NCI-H345 (cell line): ENCODE measurements at places on chromosomes 7 and 10.
A peak's percentile ranks its signal among the peaks of the same experiment; 100 is the strongest.

DNA sequence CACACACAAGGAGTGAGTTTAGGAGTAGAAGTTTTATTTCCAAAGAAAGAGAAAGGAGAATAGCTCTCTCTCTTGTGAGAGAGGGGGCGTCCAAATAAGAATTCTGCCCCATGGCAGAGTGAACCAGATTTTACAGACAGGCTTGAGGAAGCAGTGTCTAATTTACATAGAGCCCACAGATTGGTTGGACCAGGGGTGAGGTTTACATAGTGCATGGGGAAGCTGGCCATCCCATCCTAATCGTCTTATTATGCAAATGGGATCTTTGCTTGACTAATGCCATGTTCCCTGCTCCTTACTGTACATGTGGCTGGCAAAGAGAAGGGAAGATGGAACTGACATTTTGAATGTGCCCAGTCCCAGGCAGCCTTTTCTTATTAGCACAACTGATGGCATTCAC, 60.0 kb upstream of the ACSM6 start:
- no peak for DNase-seq

DNA sequence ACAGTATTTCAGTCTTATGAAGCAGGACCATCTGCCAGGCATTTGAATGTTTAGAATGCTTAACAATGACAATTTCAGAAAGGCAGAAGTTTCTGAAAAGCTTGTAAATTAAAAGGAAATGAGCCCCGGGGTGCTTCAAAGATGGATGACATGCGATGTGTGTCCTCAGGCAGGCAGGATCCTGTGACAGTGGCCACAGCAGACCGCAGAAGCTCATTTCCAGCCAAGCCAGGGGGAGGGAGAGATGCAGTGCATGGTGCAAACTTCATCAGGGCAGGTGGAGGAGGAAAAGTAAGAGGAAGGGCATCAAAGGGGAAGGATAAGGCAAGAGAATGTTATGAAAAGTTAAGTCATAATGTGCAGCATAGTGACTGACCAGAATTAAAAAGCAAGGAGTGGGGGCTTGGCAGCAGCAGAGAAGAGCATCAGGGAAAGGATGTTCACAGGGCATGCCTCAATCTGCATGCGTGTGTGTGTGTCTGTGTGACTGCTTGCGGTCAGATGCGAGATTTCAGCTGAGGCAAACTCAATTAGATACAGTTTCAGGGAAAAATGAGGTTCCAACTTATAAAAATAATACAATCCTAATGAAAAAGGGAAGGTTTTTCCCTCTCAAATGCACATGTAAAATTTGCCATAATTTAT, 173.7 kb downstream of the COBL start:
- DNase-seq, result no peak

DNA sequence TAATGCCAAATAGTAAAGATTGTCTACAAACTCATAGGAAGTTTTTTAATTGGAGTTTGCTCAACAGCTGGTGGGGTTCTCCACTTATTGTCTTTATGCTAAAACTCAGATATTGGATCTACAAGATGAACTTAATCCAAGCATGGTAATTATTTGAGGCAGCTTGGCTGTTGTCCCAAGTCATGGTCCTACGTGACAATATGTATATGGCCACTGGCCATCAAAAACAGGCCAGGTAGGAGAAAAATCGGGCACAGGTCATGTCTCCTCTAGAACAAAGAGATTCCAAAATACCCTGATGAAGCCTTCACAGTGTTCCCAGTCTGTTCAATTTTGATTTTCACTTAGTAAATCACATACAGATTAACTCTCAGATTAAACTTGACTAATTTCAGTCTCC, 606.4 kb downstream of the TNS3 start:
- no peak for DNase-seq

DNA sequence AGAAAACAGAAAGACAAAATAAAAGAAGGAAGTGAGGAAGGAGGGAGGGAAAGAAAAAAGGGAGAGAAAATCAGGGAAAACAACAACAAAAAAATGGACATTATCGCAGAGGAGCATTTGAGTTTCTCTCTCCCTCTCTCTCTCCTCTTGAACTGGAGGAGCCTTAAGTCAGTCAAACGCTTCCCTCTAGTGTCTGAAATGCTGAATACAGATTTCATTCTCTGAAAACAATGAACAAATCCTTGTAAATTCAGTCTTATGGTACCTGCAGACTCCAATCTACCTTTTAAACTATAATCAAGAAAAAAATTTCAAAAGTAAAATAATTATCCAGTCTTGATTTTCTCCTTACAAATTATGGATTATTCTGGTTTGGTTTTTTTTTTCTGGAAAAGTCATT, 89.2 kb upstream of the PFKP start:
- peak; percentile 43 for DNase-seq

GRCh38 chr10:17607603-17608332, 9.4 kb downstream of the HACD1 start:
- peak; percentile 10 for DNase-seq

DNA sequence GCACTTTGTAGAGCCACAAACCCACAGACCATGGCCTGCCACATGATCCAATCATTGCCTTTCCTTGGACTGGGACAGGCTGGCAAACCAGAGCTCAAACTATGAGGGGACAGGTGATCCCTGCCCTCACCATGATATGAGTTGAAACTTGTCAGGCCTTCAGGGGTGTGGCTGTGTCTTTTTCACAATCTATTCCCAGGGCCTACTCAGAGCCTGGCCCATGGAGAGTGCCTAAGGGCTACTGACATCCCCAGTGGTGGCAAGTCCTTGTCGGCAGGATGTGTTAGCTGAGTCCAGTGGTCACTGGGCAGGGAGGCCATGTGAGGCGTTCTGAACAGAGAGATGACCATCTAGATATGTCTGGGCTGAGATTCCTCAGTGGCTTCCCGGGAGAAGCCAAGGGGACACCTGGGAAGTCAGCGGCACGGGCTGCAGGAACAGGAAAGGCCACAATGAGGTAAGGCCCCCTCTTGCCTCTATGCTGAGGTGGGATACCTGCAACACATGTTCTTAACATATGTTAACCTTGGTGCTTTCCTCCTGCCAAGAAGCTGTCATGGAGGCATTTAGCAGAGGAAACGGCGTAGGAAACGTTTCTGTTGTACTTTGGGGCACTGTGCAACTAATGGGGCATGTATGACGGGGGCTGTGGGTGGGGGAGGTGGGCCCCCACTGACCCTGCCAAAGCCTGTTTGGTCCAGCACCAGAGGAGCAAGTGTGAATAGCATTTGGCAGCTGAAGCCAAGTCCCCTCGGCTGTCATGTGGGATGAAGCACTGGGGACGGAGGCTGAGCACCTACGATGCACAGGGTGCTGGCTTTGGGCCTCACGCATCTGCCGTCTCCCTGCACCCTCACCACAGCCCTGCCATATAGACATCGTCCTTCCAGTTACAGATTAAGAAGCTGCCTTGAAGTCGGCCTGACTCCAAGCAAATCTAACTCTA, 384.0 kb downstream of the RPS24 start:
- DNase-seq, result no peak
